ENCODE measurements at places on chromosomes 13 and 19.

DNA sequence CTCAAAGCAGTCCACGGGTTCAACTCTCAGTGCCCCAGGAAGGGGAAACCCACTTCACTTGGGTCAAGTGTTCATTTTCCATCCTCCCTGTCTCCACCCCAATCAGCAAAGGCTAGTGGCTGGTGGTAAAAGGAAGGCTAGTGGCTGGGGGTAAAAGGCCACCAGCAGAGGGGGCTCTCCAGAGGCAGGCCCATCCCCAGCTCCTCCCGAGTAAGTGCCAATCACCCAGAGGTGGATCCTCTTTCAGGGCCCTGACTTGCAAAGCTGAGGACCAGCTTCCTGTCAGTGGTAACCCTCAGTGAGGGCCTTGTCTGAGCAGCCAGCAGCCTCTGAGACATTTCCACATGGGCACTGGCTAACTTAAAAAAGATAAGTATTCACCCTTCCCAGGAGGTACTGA is 22.0 kb upstream of the TPT1 start:
- no peak for DNase-seq

DNA sequence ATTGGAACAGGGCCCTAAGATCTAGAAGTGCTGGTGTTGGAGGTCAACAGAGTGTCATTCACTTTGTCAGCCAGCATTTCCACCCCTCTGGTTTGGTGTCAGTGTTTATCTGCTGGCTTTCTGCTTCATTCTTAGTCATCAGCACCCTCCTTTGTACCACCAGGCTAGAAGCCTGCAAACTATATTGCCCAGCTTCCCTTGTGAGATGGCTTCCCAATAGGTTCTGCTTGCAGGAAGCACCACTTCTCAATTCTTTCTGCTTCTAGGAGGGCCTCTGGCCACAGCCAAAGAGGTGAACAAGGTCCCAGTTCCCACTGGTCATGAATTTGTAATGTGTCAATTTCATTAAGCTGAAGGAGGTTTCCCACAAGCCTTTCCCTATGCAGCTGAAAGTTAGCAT is 36.4 kb upstream of the CALM3 start:
- DNase-seq = no peak

DNA sequence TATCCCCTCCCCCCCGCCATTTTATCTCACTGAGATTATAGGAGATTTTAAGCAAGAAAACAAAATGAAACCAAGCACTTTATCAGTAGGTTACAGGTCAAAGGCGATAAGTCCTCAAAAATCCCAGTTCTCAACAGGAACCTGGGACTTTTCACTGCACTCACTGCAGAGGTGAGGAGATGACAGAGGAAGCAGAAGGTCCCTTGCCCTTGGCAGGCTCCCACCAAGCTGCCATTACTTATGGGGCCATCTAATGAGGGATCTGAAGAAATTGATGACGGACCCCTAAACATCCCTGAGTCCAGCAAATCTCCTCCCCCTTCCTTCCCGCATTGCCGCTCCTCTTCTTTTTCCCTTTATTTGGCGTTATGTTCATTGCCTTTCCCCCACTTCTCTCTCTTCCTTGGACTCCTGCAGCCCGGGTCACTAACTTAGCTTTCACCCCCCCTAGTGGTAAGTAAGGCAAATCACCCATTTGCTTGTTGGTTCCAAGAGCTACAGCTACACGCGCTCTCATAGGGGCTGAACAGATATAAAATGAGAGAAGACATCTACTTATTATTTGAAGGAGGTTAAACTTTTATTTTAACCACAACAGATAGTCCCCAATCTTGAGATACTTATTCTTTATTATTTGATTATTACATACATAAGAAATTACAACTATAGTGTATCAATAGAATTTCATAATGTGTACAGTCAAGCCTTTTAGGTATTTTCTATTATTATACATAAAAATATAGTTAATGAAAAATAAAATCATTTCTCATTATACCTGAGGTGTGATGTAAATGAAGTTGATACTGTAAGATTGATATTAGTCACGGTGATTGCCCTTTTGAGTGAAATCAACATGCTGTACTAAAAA is 52.0 kb upstream of the ARGLU1 start:
- DNase-seq = no peak

DNA sequence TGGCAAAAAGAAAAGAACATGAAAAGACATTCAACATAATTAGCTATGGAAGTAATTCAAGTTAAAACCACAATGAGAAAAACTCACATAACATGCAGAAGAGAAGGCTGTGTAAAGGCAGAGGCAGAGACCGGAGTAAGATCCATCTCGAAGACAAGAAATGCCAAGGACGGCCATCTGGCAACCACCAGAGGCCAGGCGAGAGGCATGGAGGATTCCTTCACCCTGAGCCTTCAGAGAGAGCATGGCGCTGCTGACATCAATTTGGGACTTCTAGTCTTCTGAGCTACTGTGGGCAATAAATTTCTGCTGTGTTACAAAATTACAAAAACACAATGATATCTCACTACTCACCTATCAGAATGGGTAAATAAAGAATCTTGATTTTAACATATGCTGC is 381.0 kb downstream of the TSHZ3 start:
- no peak for DNase-seq

DNA sequence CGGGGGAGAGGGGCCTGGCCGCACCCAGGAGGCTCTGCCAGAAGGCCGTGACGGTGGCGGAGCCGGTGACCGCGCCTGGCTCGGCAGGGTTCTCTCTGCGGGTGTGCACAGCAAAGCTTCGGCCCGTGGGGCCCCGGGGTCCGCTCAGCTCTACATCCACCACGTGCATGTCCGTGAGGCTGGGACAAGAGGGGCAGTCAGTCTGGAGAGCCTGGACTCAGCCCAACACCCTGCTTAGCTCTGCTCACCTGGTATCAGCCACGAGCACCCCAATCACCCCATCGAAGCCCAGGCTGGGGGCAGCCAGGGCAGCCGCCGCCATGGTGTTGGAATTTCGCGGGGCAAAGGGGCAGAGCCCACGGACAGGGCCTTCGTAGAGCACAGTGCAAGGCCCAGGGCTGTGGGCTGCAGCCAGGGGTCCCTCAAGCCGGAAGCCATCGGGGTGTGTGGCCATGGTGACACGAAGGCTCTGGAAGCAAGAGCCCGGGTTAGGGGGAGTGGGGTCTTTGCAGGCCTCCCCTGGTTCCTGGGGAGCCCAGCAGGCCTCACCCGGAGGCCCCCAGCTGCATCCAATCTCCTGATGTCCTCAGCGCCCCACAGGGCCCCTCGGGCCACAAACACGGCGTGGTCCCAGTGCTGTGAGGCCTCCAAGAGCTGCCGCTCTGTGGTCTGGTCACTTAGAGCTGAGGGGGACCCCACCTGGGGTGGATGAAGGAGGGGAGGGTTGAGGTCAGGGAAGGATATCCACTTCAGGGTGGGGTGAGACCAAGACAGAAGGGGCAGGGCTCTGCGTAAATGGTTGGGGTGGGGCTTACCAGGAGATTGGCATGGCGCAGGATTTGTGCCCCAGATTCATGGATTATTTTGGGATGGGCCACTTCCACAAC is 1.4 kb downstream of the ASPDH start:
- DNase-seq = no peak
